HT-29 (cell line): ENCODE measurements at places on chromosomes 1 and 21. TPM values are rescaled to one million over a fixed set of nuclear protein-coding genes. Genes with fewer than 3 reads are reported as not detected.

Gene DDR2
- 0.05 and 0.91 TPM in 2 replicates for total RNA-seq

Gene ELAPOR1
- total RNA-seq, result 0.44 and 0.71 TPM in 2 replicates

Gene SLC9C2
- not detected in 2 replicates for total RNA-seq

Gene CEP170
- total RNA-seq, result 21.8 and 22.2 TPM in 2 replicates

Gene GUCA2A
- 0.69 and 1.7 TPM in 2 replicates for total RNA-seq
